Hematopoietic multipotent progenitor cell treated with erythropoietin and hydrocortisone succinate and interleukin-3 and kit ligand, for 15 days (in vitro differentiated cells): ENCODE measurements at places on chromosomes 3 and 15.
A peak's percentile ranks its signal among the peaks of the same experiment; 100 is the strongest.

GRCh38 chr3:35322070-35322469, 317.3 kb upstream of the ARPP21 start:
- DNase-seq: no peak

- DNase-seq: no peak
These were observed 9.1 kb upstream of the USP3 start for GRCh38 chr15:63495343-63495742.

GRCh38 chr3:73656241-73656890, 31.6 kb upstream of the PDZRN3 start:
- DNase-seq: no peak

DNA sequence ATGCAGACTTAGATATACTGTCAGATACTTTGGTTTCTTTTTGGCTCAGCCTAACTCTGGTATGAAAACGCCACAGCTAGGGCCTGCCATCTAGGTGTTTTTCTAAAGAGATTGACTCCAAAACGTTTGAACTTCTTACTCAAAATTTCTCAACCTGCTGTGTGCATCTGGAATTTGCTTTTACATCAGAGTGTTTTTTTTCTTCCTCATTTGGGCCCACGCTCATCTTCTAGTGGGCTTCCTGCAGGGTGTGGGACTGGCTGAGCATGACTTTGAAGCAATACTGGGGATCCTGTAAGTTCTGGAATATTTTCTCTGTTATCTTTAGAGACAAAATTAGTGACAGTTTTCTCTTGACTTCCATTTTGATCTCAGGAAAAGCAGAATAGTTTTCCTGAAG, 117.8 kb downstream of the NR1D2 start:
- no peak for DNase-seq

DNA sequence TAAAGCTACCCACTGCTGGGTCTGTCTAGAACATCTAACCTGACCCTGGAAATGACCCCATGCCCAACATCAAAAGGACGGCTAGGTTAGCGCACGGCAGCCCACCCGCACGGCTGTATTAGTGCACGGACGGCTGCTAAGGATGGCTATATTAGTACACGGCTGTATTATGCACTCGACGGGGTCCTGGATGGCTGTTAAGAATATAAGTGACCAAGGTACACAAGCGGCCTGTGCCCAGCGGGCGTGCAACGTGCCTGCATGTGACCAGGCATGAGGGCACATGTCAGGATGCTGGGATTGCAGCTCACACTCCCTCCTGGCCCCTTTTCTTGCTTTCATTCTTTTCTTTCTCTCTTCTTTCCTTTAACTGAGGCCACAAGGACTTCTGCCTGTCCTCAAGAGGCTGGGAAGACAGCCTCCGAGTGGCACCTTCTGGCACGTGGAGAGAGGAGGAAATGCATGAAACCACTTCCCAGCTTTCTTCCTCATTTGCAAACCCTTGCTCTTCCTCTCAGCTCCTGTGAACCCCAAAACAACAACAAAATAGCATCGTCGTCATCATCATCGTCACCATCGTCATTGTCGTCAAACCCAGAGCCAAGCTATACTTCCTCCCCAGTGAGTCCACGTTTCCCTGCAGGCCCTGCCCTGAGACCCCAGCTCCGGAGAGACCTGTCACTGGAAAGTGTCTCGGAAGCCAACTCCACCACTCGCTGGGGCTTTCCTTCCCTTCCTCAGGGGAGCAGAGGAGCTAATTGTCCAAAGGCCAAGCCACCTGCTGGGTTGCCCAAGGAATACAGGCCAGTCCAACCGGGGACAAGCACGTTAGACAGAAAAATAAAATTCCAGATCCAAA, 101.8 kb downstream of the CHSY1 start:
- DNase-seq: no peak

GRCh38 chr3:194953291-194953690, 267.6 kb downstream of the FAM43A start:
- DNase-seq: no peak

GRCh38 chr3:46135475-46135874, 72.6 kb downstream of the CCR1 start:
- DNase-seq: no peak

DNA sequence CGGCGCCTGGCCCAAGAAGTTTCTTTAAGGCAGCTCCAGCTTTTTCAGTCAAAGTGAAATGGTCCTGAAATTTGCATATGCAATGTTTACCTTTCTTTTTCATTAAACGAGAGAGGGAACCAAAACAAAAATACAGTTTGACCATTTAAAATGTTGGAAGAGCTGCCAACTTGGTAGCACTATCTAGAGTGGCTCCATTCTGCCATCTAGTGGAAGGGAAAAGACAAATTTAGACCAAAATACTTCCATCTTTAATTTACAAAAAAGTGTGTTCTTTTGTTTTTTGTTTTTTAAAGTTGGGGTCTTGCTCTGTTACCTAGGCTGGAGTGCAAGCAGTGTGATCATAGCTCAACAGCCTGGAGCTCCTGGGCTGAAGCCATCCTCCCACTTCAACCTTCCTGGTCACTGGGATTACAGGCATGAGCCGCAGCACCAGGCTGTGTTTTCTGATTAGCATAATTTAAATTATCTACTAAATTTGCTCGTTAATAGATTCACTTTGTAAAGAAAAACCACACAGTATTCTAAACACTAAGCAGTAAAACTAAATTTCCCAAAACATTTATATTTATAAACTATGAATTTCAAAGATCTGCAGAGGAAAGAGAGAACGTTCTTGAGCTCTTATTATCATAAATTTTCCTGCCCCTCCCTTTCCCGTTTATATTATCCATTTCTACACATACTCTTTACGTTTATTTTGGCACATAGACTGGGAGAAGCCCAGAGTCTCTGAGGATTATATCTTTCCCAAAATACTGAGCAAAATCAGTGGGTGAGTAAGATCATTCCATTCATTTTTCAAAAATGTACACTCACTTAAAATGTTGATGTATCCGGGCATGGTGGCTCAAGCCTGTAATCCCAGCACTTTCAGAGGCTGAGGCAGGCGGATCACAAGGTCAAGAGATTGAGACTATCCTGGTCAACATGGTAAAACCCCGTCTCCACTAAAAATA, 15.4 kb upstream of the RFC4 start:
- DNase-seq: peak; percentile 78

- no peak for DNase-seq
These were observed 210.9 kb upstream of the LYSMD4 start for GRCh38 chr15:99944131-99944530.

DNA sequence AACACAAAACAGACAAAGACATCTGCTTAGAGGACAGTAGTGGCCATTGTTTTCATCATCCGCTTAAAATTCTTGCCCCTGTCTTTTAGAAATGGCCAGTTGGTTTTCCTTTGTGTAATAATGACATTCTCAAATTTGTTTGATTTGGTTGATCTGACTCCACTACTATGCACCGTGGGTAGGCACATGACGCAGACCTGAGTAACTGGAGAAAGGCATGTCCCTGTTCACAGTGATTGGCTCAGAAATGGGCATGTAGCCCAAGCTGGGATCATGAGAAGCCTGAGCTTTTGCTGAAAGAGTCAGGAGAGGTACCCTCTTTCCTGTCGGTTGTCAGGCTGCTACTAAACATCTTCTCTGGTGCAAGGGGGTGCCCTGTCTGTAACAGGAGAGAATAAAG, 36.6 kb upstream of the MAGI1 start:
- no peak for DNase-seq

DNA sequence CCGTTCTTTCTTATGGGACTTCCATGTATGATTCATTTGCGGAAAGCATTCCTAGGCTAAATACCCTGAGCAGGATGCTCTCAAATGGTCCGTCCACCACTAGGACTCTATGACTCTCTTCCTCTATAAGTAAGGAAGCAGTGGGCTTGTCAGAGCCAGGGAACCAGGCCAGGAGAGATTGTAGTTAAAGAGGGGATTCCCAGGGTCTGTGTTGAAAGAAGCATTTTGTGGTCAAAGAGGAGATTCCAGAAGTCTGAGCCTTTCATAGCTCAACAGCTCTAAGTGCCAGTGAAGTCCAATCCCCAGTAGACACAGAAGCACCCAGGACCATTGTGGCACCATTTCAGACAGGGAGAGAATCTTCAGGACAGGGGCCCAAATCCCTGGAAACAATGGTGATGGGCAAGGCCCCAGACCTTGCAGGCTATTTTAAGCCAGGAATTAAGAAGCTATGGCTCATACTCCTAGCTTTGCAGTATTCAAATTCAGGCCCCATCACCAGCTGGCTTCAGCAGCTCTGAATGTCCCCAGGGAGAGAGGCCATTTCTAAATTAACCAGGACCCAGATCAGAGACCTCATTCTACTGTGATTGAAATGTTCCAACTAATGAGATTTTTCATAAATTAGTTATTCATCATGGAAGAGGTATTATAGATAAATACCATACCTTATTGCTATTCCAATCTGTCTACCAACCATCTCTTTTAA, 81.7 kb downstream of the CD47 start:
- DNase-seq: no peak

GRCh38 chr15:60120100-60120499, 116.0 kb downstream of the FOXB1 start:
- DNase-seq: no peak

- DNase-seq: no peak
These were observed 15.8 kb downstream of the SCG5 start for GRCh38 chr15:32657198-32657883.

- no peak for DNase-seq
These were observed 125.6 kb downstream of the ADAMTS17 start for GRCh38 chr15:100216182-100216581.

DNA sequence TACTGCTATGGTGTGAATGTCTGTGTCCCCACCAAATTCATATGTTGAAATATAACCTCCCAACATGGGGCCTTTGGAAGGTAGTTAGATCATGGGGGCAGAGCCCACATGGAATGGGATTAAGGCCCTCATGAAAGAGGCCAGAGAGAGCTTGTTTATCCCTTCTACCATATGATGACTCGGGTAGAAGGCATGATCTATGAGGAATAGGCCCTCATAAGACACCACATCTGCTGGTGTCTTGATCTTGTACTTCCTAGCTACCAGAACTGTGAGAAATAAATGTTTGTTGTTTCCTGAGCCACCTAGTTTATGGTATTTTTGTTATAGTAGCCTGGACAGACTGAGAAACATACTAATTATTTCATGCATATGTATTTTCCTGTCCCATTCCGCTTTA, 51.9 kb downstream of the WWTR1 start:
- DNase-seq: no peak

GRCh38 chr3:72722930-72723726, 125.1 kb downstream of the SHQ1 start:
- DNase-seq: no peak

- no peak for DNase-seq
These were observed 194.8 kb upstream of the DPH6 start for GRCh38 chr15:35740761-35741160.

- no peak for DNase-seq
These were observed 195.6 kb upstream of the AZI2 start for GRCh38 chr3:28544236-28544635.

DNA sequence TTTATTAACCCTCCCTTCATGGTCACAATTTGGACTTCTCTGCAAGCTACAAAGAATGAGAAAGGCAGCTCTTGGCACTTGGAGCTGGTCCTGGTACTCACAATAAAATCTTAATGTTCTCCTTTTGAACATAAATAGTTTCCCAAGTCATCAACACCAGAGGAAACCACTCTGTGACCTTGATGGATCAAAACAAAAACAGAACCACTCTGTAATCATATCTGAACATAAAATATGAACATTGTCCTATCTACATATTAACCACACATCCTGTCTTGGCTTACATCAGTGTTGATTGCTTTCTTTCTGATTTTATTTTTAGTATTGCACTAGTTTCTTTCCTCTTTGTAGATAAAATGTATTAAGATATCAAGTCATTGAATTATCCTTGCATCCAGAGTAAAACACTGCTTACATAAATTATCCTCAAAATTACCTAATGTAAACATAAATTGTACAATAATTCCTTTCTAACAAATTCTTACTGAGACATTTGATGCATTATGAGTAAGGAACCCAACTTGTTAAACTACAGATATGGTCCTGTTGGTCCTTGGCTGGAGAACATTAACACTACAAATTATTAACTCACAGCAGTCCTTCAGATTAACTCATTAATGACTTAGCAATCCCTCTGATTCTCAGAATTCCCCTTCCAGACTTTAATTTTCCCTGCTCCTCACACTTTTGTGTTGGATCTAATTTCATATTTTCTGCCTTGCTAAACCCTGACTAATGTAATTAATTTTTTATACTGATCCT, 860.5 kb downstream of the DIPK2A start:
- DNase-seq: no peak

DNA sequence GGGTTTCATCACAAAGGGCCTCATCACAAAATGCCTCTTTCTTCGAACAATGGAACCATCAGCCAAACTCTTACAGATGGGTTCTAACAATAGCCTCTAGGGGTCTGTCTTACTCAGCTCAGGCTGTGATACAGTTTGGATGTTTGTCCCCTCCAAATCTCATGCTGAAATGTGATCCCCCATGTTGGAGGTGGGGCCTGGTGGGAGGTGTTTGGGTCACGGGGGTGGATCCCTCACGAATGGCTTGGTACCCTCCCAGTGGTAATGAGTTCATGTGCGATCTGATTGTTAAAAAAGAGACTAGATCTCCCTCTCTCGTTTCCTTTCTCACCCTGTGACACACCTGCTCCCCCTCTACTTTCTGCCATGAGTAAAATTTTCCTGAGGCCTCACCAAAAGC, 47.9 kb upstream of the LIPC start:
- DNase-seq: no peak

DNA sequence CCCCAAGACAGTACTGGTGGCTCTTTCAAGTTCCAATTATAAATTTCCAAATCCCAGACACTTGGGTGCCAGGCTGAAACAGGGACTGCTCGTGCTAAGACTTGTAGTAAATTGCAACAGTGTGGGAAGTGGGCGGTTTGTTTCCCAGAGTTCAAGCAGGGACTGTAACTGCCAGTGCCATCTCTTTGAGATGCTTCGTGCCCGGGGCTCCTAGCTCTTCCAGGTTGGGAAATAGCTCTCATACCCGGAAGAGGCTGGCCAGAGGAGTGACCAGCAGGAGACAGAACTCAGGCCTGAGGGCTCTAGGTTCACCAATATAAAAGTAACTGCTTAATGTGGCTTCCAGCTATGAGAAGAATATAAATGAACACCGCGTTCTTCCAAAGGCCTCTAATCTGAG, 54.0 kb upstream of the NEO1 start:
- no peak for DNase-seq

DNA sequence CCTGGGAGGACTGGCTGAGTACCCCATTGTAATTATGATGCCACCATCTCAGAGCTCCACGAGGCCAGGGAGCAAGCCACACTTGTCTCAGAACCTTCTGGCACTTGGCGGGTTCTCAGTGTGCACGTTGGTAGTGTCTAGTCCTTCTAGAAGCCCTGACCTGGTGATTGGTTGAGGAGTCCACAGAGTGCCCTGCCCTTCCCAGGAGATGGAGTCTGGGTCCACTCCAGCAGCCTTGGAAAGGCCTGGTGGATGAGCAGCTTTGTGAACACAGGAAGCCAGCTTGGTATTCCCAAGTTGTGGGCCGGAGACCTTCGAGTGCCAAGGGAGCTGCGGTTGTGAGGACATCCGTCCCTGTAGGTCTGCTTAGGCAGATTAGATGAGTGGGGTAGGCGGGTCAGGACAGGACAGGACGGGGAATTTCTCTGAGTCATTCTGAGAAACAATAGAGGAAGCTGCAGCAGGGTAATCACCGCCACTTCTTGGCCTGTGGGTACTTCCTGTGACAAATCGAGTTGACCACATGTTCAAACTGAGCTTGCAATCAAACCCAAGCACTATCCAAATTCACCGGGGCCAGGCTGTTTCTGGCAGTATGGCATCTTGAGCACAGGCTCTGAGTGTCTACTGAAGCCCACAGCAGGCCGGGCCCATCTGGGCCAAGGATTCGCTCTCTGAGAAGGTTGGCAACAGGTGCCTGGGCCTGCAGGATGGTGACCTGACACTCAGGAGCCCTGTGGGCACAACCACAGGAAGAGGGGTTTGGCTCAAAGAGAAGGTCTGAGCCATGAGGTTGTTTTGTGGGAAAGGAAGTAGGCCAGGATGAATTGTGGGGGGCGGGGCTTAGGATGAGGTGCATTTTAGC, 71.5 kb upstream of the PLXNA1 start:
- DNase-seq: no peak
